ENCODE measurements at places on chromosomes 16 and 17.

DNA sequence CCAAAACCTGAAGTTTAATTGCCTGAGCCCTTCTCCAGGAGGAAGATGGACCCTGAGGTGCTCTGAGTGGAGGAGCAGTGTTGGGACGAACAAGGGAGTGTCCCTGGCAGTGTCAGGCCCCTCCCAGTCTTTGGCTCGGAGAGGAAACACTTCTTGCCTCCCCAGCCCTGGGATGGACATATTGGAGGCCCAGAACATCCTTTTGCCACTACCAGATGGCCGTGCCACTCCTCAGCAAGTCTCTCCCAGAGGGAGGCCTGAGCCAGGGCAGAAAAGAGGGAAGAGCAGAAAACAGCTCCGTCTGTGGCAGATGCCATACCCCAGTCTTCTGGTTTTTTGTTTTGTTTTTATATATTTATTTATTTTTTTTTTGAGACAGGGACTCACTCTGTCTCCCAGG is 91.5 kb upstream of the CRHR1 start:
- no peak for DNase-seq

GRCh38 chr17:2986925-2987324 is 76.5 kb downstream of the OR1D5 start:
- no peak for DNase-seq

DNA sequence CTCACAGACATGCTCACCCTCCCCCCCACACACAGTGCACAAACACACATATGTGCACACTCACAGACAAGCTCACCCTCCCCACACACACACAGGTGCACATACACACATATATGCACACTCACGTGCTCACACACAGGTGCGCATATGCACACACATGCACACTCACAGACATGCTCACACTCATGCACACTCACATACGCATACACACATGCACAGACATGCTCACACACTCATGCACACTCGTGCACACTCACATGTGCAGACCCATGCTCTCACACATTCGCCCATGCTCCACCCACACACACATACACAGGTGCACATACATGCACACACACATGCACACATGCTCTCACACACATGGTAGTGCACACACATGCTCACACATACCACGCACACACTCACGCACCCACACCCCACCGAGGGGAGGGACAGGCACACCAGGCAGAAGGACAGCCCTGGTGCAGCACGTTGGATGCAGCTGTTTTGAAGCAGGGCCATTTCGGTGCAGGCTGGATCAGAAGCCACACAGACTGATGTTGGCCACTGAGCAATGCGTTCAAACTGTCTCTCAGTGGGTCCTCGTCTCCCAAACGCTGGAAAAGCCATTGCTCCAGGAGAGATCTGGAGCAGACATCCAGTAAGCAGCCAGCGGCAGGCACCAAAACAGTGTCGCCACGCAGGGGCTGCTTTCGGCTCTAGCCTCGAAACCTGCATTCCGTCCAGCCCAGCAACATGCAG is 86.2 kb upstream of the ZNF469 start:
- DNase-seq = no peak

GRCh38 chr17:73722165-73722564 is 77.9 kb upstream of the SDK2 start:
- DNase-seq = no peak

DNA sequence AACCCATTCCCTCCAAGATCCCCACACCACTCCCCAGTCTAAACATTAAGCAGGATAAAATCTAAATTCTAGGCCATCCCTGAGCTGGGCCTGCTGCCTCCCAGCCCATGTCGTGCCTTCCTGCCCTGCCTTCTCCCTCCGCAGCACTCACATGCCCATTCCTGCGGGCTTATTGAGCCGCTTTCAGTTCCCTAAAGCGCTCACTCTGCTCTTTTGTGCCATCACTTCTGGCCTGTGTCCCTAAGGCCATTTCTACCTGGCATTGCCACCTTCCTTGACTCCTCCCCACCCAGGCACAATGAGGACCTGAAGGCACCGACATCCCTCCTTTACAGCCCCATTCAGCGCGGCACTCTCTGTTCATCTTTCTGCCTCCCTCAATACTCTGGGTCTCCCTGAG is 13.0 kb upstream of the RAB5C start:
- no peak for DNase-seq

DNA sequence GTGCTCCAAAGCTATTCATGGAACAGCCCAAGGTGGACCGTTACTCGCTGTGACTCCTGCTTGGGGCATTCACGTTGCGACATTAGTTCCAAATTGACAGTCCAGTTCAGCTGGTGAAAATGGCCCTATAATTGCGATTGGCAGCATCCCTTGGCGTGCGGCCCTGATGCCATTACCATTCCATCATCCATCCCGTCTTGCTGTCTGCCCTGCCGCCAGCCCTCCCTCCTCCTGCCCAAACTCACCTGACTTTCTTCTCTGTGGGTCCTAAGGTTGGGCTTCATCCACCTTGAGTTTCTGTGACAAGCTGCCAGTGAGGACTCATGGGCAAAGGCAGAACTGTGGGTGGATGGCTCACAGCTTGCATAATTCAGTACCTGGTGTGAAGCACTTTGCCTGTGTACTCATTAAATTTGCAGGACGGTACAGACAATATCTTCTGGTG is 104.6 kb downstream of the RPTOR start:
- no peak for DNase-seq

GRCh38 chr17:13544292-13544691 is 57.4 kb downstream of the HS3ST3A1 start:
- no peak for DNase-seq

DNA sequence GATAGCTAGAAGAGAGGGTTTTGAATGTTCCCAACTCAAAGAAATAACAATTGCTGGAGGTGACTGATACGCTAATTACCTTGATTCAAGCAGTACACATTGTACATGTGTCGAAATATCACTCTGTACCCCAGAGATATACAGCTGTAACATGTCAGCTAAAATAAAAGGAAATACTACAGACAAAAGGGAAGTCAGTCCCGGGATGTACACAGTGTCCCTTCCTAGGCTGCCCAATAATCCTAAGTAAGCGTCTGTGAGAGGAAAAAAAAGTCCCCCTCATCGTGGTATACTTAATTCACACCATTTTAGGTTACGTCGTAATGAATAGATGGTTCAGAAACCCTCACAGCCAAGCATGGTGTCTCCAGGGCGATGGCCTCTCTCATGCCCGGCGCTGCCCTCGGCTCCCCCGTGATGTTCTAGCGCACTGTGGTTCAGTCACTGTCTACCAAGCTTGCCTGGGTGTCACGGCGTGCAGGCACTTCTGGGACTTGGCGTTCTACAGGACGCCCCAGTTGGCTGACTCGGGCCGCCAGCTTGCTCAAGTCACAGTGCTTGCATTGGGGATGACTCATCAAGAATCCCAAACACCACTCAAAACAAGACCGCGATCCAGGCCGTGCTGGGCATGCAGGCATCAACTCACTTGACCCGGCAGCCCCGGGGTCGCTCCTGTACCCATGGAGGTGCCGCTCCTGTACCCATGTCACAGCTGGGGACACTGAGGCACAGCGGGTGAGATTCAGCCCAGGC is 27.6 kb downstream of the CCDC40 start:
- DNase-seq = peak; percentile 20

DNA sequence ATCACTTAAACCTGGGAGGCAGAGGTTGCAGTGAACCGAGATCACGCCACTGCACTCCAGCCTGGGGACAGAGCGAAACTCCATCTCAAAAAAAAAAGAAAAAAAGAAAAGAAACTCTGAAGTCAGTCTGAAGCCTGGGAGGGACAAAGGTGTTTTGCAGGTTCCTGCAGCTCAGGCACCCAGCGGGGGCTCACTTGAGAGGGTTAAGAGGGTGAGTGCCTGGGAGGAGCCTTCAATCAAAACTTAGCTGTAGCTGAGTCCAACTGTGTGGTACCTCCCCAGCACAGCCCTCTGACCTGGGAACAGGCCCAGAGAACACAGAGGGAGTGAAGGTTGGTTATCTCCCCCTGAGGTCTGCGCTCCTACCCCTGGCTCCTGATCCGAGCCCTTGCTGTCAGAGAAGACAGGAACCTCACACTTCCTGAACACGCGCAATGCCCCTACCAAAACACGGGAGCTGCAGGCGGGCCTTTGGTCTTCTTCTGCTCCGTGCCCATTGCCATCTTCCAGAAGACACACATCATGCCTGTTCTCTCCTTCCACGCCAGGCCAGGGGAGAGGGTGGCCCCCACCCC is 20.4 kb upstream of the ZC3H18 start:
- no peak for DNase-seq

DNA sequence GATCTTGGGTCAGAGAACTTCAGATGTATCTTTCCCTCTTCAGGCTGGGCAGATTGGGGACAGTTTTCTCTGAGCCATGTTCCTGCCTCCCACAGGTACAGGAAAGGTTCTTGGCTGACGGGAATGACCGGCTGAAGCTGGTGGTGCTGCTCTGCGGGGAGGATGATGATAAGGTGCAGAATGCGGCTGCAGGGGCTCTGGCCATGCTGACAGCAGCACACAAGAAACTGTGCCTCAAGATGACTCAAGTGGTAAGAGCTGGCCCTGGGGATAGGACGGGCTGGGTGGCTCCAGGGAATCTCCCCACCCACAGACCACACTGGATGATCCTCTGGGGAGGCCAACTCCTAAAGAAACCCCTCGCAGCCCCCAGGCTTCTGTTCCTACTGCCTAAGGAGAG is 10.9 kb downstream of the SLC35G3 start:
- no peak for DNase-seq

DNA sequence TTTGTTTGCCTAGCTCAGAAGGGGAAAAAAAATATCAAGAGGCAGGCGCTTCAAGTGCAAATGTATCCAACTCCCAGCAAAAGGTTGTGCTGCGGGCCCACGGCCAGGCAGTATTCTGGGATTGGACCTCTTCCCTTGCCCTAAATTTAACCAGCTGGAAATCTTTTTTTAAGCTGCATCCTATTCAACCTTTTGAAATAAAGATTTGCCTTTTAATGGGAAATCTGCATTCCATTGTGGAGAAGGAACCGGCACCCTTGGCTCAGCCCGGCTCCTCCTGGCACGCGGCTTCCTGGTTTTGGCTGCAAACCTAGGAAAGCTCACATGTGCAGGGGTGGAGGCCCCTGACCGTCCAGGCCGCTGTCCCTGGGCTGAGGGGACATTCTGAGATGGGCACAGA is 38.8 kb upstream of the ENPP7 start:
- no peak for DNase-seq

- DNase-seq = no peak
Observed at GRCh38 chr17:67470163-67470562, 93.1 kb downstream of the PITPNC1 start.

- DNase-seq = no peak
Observed at GRCh38 chr17:38628441-38628840, 22.7 kb upstream of the SRCIN1 start.

DNA sequence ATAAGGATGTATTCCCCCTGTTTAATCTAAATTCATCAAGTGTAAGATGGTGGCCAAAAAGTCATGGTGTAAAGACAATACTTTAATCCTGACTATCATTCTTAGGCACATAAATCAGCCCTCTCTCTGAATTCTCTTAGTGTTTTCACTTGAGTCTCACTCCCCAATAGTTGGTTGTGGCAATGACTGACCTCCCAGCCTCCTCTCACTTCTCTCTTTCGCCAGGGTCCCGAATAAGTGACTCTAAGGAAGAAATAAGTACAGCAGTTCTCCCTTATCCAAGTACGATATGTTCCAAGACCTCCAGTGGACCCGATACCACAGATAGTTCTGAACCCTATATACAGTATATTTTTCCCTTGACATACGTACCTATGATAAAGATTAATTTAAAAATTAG is 335.3 kb downstream of the MAF start:
- no peak for DNase-seq

GRCh38 chr17:54947396-54947795 is 21.1 kb downstream of the COX11 start:
- no peak for DNase-seq

DNA sequence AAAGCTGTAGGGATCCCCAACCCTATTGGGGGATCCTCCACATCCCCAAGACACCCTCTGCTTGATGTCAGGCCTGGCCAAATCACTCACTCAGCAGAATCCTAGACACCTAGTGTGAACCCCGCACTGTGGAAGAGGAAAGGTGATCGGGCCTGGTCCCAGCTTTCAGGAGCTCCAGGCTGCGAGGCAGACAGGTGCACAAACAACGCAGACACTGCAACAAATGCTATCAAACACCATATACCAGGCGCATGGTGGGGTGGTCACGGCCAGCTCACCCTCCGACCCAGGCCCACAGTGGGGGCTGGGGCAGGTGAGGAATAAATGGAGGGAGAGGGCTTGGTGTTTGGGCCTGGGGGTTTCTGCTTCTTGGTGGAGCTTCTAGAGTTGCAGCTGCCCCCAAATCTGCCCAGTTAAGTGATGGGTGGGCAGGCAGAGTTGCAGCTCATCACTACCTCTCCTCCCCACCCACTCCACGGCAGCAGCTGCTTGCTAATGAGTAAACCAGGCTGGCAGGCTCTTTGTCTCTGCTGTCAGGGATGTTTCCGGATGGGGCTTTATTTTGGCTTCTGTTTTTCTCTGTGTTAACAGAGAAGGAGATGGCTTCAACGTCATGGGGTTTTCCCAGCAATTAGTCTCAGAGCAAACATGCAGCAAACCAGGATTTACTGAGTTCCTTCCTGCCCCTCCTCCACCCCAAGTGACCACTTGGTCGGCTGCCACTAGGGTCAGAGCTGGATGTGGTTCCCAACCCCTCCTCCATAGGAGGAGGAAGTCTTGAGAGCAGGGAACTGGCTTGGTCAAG is 46.6 kb downstream of the PECAM1 start:
- no peak for DNase-seq

GRCh38 chr17:49574945-49575678 is 559 bp upstream of the NXPH3 start:
- no peak for DNase-seq

- DNase-seq = no peak
Observed at GRCh38 chr16:69179328-69180010, 7.5 kb upstream of the SNTB2 start.

GRCh38 chr17:32467949-32468348 is 18.8 kb upstream of the CDK5R1 start:
- no peak for DNase-seq

- no peak for DNase-seq
Observed at GRCh38 chr16:56525236-56525635, 5.4 kb upstream of the BBS2 start.

- no peak for DNase-seq
Observed at GRCh38 chr17:75679706-75680211, 12.6 kb downstream of the SAP30BP start.

All from SIG-M5 (cell line).